ENCODE measurements at places on chromosomes 6 and 20.

GRCh38 chr20:10940941-10941340 is 267.1 kb upstream of the JAG1 start:
- DNase-seq, result no peak

GRCh38 chr6:84269947-84270733 is 42.7 kb upstream of the CEP162 start:
- no peak for DNase-seq

- DNase-seq, result peak; percentile 98
Measured at GRCh38 chr20:31560746-31561598, 44.1 kb upstream of the ID1 start.

GRCh38 chr20:16040742-16041141 is 532.5 kb downstream of the KIF16B start:
- DNase-seq, result no peak

- DNase-seq, result peak; percentile 46
Measured at GRCh38 chr6:163897669-163898068, 483.2 kb downstream of the QKI start.

GRCh38 chr6:79082304-79082703 is 4.2 kb upstream of the PHIP start:
- DNase-seq, result no peak

GRCh38 chr6:11200356-11200755 is 32.1 kb downstream of the NEDD9 start:
- DNase-seq, result no peak

DNA sequence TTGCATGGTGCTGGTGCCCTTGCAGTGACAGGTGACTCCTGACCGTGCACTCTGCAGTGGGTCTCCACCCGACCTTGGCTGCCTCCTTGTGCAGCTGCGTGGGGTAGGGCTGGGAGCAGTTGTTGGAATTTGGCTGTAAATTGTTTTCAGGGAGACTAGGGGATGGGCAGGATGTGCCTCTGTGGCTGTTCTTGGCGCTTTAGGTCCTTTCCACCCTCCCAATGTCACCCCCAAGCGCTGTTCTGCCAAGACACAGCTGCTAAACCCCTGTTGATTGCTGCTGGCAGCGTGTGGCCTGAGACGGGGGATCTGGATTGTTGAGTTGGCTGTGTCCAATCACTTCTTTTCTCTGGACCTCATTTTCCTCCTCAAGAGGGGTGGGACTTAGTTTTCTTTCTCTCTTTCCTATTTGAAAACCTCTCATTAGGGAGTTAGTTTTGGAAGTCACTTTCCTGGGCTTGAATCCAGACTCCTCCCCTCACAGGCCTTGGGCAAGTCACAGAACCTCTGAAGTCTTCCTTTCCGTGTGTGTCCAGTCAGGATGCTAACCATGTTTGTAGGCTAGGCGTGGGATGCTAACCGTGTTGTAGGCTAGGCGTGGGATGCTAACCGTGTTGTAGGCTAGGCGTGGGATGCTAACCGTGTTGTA is 8.5 kb downstream of the IGF2R start:
- peak; percentile 79 for DNase-seq

GRCh38 chr6:15088904-15089568 is 156.8 kb upstream of the JARID2 start:
- no peak for DNase-seq

DNA sequence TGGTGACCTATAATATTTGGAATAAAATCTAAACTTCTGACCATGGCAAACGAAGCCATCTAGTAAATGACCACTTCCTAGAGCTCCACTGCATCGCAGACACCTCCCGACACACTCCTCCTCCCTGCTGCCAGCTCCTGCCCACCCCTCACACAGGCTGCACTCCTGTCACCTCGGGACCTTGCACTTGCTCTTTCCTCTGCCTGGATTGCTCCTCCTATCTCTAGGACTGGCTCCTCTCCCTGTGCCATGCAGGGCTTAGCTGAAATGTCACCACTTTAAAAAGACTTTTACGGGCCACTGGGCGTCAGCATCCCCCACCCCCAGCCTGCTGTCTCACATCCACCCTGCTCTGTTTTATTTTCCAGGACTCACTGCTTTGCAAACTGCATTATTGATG is 87.6 kb upstream of the MC3R start:
- no peak for DNase-seq

GRCh38 chr20:41560970-41561369 is 57.2 kb downstream of the CHD6 start:
- DNase-seq, result no peak

DNA sequence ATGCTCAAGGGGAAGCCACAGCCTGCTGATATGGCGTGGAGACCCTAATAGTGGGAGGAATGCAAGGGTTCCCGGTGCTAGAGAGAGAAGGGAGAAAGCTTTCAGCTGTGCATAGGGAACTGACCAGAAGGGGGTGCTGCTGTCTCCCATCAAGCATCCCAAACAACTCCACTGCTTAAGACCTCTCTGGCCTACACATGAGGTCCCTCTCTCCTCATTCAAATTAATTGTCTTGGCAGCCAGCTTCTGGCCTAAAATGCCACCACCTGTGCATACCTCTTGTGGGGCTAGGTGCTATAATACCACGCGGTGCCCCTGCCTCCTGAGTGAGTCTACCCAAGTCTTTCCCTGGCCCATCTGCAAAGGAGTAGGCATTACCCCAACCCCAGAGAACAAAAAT is 14.5 kb downstream of the ADISSP start:
- DNase-seq, result peak; percentile 49

- DNase-seq, result no peak
Measured at GRCh38 chr6:25457516-25457915, 178.3 kb downstream of the CARMIL1 start.

GRCh38 chr6:119322715-119323350 is 26.7 kb downstream of the MAN1A1 start:
- DNase-seq, result no peak

DNA sequence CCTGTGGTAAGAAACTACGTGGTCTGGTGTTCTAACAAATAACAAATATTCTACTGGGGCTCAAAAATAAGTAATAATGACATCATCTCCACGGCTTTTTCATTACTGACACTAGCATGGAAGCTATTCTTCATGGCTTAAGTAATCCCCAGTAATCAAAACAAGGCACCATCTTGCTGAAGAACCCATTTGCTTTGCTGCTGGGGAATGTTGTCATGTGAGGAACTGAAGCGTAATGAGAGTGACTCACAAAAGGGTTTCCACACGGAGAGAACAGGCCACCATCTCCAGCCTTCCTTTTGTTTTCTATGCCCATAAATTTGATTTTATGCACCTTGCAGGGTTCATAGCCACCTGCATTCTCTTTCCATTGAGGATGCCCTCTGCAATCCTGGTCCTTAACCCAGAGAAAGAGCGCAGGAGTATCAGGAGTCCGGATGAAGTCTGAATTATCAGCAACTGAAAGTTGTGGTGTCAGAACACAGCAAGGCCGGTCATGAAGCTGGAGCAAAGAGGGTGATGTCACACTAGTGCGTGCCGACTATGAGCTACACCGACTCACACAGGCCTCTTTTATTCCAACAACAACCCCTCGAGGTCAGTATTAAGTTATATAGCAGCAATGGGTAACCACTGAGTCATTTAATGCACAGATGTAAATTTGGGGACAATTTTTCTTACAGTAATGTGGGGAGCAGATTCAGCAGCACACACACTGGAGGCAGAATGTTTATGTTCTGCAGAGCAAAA is 173.7 kb upstream of the SSTR4 start:
- no peak for DNase-seq

GRCh38 chr6:40407239-40407638 is 179.9 kb downstream of the LRFN2 start:
- DNase-seq, result no peak

DNA sequence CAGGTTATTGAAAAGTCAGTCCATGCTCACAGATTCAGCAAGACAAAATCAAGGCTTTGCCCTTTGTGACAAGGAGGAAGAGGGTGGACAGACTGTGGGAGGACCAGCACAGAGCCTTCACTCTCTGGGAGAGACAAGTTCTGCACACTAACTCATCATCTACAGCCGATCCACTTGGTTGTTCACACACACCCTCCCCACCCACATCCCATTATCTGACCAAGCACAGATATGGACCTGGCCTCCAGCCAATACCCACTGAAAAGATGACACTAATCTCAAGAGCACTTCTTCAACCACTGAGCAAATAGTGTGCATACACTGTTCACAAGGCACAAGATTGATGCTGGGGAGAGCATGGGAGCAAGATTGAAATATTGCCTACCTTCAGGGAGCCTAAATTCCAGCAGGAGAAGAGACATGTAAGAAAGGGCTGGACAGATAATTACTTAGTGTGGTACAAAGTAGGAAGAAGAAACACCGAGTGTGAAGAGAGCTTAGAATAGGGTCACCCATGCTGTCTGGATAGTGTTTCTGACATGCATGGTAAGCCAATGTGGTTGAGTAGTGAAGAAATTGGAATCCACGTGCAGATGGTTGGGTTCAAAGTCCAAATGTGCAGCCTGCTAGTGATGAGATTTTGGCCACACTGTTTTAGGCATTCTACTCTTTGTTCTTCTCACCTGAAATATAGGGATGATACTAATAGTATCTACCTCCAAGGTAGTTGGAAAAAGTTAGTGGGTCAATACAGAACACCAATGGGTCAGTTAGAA is 21.7 kb upstream of the IL17A start:
- DNase-seq, result no peak

DNA sequence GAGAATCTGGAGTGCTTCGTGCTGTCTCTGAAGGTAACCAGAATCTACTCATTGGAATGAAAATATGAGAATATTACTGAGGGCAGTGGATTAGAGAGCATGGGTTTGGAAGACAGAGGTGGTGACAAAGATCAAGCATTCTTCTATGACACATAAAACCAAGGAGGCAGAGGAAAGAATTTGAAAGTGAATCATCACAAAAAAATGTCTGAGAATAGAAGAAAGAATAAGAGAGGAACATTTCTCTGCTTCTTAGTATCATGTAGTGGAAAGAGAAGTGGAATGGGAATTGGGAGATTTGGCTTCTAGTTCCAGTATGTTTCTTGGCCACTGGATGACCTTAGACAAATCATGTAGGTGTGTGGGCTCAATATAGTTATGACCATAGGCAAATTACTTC is 474.0 kb downstream of the TFAP2B start:
- peak; percentile 65 for DNase-seq

DNA sequence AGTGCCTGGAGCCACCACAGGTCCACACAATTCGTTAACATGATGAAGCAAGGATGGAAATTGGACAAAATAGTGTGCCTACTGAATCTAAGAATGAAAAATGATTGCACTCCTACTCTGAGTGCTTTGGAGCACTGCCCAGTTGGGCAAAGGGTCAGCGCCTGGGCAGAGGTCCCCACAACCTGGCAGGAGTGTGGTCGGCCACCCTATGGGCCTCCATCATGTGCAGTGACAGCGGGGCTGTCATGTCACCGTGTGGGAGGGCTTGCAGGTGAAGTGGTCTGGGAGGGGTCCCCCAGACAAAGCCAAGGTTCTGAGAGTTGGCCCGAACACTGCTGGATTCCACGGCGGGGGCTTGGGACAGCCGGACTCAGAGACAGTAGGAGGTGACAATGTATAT is 36.2 kb upstream of the CD93 start:
- DNase-seq, result no peak

- no peak for DNase-seq
Measured at GRCh38 chr6:88157106-88157505, 9.0 kb downstream of the CNR1 start.

- DNase-seq, result peak; percentile 66
Measured at GRCh38 chr20:49276161-49276960, 1.5 kb downstream of the ZNFX1 start.

GRCh38 chr6:13396241-13396792 is 68.0 kb upstream of the TBC1D7 start:
- no peak for DNase-seq

Data from fibroblast of lung (primary cell).